GM03348 (cell line): ENCODE measurements at places on chromosomes 7 and 10.

DNA sequence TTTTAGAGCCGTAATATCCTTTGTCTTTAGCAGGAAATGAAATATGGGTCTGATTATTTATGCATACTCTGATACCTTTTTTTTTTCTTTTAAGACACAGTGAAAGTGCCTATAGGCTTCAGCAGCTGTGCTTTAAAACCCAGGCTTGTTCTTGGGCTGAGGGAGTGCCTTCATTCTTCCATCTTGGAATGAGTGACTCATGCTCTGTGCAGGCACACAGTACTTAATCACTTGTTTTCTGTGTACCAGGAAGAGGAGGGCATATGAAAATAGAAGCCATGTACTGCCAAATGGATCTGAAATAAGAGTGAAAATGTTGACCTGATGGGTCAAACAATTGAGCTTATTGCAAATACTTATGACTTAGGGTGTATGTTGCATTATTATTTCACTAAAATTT lies 12.0 kb downstream of the INPP5F start:
- peak; percentile 83 for DNase-seq

- DNase-seq = peak; percentile 25
These were observed 47.2 kb downstream of the APBB1IP start for GRCh38 chr10:26485150-26485941.

DNA sequence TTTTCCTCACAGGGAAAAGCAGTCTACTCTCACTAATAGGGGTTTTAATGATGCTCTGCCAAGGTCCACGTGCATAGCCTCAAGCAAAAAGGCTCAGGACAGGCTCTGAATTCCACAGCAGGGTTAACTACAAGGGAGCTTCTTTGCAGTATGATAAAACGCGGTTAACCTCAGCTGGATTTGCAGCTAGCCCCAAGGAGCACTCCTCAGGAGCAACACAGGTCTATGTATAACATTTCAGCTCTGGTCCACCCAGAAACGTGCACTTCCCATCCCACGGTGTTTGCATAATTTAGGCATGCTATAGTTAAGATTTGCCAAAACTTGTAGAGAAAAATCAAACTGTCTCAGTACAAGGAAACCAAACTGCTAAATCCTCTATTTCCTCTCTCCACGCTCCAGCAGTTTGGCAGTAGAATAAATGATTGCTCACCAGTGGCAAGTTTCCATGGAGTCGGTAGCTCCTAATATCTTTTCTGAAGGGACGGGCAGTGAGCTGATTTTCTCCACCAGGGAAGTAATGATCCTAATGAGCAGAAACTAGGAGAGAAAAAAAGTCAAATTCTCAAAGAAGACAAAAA lies 13.1 kb upstream of the ASB4 start:
- peak; percentile 33 for DNase-seq

DNA sequence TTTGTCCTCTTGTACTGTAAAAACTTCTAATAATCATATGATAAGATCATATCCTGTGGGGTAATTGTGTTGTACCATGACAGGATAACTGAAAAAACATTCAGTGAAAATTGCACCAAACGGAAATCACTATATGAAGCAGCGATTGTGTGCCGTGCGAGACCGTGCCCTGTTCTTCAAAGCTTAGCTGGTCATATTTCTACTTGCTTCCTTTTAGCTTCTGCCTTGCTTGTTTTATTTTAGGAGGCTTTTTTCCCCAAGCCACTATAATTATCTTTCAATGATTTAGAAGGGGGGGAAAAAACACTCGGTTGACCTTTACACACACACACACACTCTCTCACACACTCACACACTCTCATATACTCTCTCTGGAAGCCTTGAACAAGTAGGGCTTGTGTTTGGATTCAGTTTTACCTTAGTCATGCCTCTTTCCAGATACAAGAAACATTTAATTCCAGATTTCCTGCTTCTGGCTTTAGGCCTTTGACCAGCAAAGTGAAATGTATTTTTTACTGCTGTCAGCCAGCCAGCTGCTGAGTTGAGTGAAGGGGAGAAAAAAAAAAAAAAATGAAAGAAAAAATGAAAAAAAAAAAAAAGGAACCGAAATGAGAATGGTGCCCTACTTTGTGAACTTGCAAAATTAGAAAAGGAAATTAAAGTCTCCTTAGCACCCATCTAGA lies 181.4 kb downstream of the ARID5B start:
- no peak for DNase-seq

DNA sequence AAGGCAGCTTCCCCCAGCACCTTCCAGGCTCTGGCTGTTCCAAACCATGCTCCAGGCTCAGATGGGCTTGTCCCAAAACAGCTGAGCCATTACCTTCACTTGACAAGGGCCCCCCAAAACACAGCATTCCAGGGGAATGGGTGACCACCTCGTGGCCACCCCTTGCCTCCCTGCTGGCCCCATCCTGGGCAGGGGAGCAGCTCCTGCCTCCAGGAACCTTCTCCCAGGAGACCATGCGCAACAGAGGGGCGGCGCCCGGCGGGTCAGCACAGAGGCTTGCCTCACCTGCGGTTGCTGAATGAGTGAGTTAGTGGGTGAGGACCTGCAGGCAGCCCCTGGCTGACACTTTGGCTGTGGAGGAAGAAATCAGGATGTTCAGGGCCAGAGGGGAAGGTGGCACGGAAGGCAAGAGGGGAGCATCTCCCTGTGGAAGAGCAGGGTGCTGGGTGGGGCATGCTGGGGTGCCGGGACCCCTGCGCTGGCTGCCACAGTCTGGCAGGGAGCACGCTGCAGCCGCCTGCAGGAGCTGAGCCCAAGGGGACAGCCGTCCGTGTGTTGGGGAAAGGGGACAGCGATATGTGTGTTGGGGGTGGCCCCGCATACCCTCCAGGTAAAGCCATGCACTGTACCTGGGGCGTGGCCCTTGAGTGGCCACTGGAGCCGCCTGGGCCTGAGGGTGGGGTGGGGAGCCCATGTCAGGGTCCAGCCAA lies 54.7 kb downstream of the PWWP2B start:
- DNase-seq = no peak

- peak; percentile 59 for DNase-seq
These were observed 82.7 kb downstream of the FAM204A start for GRCh38 chr10:118259288-118259906.

GRCh38 chr10:120406376-120406775 lies 50.7 kb upstream of the PLPP4 start:
- no peak for DNase-seq

DNA sequence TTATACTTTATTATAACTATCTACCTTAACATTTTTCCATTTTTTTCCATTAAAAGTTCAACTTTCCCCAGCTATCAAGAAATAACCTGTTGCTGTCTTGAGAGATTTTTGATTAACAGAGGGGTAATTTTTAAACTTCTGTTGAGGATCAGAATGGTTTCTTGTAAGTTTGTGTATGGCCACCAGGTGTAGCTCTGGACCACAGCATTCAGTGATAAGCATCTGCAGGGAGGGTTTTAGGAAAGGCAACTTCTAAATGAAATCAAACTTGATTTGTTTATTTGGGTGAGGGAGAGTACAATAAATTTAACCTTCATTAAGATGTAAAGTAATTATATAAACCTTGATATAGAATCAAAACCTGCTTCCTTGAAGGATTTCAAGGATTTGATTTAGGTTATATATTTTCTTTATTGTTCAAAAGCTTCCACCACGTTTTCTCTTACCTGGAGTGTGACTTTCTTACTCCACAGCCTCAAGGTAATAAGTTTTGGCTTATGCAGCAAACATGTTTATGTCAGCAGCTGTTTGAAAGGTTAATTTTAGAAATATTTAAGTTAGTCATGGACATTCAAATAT lies 153.3 kb downstream of the STK31 start:
- peak; percentile 4 for DNase-seq

DNA sequence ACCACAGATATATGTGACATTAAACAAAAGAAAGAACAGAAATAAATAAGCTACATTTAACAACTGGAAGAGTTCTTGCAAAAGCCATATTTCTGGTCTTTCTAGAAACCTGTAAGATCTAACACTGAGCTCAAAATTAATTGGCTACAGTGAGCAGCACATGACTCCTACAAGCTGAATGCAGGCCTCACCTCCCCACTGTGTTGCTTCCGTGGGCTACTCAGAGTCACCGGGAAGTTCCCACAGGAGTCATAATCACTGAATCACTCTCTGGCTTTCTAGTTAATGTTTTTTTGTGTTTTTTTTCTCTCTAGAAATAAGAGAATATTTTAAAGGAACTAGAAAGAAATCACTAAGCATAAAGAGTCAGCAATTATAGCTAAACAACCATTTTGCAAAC lies 10.2 kb upstream of the MRPS24 start:
- DNase-seq = peak; percentile 65

DNA sequence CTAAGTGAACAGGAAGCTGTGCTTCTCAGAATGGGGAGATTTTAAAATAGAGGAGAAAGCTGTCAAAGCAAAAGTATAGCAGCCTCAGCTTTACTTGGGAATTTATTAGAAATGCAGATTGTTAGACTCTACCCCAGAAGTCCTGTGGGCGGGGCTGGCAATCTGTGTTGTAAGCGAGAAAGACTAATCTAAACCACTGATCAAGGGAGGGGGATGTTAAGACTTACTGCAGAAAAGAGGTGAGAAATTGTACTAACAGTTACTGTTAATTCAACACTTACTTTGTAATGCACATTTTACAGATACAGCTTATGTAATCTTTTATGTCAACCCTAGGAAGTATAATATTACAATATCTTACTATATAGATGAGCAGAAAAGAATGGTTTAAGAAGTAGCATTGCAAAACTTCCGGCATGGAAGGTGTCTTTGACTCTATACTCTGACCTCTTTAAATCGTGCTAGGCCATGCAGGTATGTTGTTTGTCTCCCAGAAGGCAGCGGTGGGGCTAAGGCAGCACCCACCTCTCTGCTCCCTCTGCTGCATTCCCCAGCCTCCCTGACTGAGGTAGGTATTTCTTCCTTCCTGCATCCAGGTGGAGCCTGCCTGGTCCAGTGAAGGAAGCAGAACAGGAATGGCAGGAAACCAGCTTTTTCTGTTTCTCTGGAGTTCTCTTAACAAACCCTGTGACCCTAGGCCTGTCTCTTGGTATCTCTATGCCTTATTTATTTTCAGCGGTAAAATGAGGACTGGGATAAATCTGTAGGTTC lies 462.2 kb downstream of the AUTS2 start:
- DNase-seq = no peak

GRCh38 chr10:84026821-84027257 lies 112.5 kb upstream of the GHITM start:
- peak; percentile 36 for DNase-seq

- DNase-seq = no peak
These were observed 11.0 kb upstream of the GDF10 start for GRCh38 chr10:47288916-47289495.

DNA sequence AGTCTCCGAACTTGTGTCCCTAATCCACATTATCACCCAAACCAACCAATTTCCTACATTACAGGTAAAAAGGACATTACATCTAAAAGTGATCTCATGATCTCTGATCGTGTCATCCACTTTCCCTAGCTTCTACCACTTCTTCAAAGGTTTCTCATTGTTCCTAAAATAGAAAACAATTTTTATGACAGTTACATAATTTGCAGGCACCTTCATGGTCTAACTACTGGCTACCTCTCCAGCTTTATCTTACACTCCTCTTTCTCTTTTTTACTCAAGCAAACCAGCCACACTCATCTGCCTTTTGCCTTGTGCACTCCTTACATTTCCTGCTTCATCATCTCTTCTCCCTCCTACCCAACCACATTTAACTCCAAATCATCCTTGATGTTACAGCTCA lies 886.7 kb upstream of the SORCS1 start:
- no peak for DNase-seq

- no peak for DNase-seq
These were observed 1.7 kb downstream of the NPTX2 start for GRCh38 chr7:98618786-98619185.

GRCh38 chr7:78368771-78369170 lies 570.2 kb downstream of the PHTF2 start:
- DNase-seq = peak; percentile 15

DNA sequence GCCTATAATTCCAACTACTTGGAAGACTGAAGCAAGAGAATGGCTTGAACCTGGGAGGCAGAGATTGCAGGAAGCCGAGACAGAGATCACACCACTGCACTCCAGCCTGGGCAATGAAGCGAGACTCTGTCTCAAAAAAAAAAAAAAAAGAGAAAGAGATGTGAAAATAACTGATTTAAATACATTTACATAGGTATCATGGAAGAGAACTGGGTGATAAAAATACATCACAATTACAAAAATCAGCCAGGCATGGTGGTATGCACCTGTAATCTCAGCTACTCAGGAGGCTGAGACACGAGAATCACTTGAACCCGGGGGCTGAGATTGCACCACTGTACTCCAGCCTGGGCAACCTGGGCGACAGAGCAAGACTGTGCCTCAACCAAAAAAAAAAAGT lies 19.8 kb downstream of the NANOS1 start:
- no peak for DNase-seq

DNA sequence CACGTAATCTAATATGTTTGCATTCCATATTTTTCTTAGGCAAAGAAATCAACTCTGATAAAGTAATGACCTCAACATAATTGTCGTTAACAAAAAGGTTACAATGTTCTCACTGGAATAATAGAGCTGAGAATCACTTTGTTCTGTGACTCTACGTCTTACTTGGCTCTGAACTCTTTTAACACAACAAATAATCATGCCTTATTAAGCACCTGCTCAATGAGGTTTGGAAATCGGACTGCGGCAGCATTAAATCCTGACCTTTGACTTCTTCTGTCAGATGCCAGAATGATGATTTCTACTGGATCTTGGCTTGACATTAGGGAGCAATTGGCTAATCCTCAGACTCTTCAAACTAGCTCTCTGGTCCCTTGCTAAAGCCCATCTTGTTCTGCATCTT lies 233.6 kb downstream of the SEMA3D start:
- DNase-seq = no peak

- peak; percentile 55 for DNase-seq
These were observed 81.6 kb upstream of the PFKP start for GRCh38 chr10:2985729-2986232.

DNA sequence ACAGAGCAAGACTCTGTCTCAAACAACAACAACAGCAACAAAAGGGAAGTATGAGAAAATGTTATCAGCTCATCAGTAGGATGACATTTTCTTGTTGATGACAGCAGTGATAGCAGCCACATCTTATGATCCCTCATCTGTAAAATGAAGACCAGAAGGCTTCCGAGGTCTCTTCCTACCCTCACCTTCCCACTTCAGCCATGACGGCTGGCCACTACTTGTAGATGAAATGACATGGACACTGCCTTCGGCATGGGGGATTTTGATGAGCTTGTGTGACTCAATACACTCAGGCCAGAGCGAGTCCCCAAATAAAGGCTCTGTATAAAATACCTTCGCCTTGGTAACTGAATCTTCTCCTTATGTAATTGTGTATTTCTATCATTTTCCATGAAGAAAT lies 6.7 kb downstream of the ECHDC3 start:
- no peak for DNase-seq

DNA sequence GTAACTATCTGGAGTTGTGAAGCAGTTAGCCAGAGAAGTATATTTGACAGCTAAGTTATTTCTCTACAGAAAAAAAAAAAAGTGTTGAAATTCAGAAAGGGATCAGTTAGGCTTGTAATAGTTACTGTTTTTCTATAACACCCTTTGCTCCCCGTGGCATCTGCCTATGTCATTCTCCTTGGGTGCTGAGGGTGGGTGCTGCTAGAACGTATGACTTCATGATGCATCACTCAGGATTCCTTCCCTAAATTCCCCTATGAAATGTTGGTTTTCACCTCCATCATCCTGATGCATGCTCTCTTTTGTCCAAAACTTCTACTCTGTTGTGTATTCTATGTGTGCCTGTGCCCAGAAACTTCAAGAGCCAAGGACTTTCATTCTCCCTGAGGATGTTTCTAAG lies 536.4 kb downstream of the GRM8 start:
- DNase-seq = no peak
